ENCODE measurements at places on chromosomes 16 and 17.

DNA sequence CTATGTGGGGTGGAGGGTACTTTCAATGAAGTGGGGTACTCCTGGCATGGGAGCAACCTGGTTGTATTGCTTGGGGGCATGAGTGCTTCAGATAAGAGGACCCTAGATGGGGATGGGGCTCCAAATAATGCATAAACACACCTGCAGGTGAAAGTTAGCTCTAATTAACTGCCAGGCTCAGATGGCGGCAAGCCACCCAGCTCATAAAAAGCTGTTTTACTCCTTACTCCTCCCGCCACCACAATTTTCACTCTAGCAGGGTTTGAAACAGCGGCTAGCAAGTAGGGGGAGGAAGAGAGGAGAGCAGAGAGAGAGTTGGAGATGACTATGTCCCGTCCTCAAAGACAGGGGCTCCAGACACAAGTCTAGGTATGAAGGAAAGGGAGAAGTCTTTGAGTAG is 117.7 kb upstream of the WSCD1 start:
- no peak for DNase-seq

DNA sequence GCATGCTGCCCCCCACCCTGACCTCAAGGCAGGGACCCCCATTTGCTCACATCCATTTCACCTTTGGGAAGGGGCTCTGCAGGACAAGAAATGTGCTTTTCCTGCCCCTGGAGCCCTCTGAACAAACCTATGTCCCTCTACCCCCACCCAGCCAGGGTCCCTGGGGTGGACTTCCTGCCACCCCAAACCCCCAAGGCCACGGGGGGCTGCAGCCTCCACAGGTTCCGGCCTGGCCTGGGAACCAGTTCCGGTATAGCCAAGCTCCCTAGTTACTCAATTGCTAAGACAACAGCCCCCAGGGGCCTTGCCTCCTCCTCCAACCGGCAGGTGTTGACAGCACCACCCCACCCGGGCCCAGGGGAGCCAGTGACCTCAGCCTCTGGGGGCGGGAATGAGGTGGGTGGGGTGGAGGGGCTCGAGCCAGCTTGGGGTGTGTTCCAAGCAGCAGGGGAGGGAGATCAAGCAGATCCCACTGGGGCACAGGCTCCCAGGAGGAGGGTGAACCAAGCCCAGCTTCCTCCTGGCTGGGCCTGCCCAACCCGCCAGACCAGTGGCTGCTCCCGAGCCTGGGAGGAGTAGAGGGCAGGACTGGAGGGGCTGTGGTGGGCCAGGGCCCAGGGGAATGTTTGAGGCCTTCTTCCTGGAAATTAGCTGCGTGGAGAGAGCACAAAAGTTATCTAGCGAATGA is 6.6 kb downstream of the PNMT start:
- no peak for DNase-seq

DNA sequence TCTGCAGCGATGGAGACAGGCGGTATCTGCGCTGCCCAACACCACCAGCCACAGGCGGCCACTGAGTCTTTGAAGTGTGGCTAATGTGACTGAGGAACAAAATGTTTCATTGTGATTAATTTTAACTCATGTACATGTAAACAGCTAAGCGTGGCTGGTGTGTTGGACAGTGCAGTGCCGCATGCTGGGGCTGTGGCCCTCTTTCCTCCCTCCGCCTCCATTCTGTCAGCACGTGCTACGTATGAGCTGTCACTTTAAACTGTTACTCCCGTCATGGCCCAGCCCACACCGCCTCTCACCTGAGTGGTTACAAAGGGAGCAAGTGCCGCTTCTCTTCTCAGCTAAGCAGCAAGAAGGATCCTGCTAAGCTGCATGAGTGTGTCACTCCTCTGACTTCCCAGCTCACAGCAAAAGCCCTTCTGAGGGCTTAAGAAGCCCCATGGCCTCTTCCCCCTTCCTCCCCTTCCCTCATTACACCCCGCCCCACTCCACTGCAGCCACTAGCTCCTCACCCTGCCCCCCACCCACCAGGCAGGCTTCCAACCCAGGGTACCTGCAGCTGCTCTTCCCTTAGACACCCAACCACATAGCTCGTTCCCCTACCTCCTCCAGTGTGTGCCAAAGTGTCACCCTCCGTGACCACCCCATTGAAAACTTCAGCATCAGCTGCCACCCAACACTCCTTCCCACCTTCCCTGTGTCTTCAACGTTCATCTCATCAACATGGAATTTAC is 15.0 kb downstream of the HASPIN start:
- no peak for DNase-seq

DNA sequence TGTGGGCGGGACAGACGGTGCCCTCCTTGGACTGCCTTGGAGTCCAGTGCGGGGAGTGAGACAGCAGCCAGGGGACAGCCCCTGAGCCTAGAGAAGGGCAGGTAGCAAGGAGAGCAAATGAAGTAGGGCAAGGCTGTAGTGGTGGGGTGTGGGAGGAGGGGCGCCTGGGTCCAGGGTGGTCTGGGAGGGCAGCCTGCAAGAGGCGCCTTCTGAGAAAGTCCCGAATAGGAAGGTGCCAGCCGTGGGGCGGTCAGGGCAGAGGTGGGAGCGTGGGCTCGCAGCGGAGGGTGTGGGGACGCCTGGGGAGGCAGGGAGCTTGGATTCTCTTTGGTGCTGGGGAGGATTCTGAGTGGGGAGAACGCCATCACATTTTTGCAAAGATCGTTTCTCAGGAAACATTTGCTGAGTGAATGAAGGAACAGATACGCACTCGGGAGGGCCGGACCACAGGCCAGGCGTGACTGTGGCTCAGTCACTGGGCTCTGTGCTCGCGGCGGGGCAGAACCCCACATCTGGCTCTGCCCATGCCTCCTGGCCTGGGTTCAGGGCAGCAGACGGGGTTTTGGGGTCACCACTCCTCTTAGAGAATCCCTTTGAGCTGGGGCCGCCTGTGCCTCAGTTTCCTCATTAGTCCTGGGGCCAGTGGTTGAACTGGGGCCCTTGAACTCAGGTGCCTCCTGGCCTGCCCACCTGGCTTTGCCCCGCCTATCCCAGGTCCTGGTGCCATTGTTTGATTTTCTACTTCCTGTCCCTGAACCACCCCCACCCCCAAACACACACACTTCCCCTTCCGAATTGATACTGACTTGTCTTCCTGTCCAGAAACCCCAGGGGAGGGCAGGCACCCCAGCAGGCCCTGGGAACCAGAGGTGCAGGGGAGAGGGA is 4.2 kb downstream of the SNN start:
- DNase-seq, result no peak

DNA sequence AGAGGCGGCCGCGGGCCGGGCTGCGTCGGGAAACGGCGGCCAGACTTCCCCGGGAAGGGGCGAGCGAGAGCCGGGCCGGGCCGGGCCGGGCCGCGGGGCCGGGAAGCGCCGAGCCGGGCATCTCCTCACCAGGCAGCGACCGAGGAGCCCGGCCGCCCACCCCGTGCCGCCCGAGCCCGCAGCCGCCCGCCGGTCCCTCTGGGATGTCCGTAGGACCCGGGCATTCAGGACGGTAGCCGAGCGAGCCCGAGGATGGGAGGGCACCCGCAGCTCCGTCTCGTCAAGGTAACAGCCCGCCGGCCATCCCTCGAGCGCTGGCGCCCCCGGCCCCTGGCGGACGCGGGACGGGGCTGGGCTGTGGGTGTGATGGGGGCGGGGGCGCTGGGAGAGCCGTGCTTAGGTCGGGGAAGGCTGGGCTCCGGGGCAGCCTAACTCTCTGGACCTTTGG is at the start of gene CRHR1:
CRHR1 (plus strand) TSS at position 28 of the 448 bp plus-strand sequence; CDS start at position 253, 225 bp downstream.
- no peak for DNase-seq

DNA sequence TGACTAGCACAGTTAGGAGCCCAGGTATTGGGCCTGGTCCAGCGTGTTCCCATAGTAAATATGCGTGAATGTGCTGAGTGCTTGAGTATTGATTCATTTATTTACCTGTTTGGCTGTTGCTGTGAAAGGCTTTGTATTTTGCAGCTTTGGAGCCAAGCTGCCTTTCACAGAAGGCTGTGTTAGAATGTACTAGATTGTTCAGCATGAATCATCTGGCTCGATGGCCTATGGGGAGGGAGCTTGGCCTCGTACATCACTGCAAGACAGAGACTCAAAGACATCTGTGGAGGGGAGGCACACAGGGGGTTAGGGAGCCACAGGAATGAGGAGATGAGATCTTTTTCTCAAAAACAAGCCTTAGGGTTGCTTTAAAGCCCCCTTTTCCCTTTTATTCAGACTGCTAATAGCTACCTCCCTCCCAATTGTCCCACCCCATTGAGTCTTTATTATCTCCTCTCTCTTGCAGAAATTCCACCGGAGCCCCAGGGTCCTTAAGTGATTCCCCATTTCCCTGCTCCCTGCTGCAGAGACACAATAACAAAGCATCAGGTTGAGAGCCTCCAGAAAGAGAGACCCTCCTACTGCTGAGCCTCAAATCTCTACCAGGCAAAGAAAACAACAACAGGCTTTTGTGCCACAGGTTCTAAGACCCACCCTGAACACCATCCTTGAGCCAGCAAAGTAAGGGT is 307.2 kb downstream of the ABCC12 start:
- DNase-seq, result peak; percentile 9

- peak; percentile 72 for DNase-seq
Measured at GRCh38 chr17:2786176-2786881, 9.9 kb upstream of the RAP1GAP2 start.

GRCh38 chr17:79922116-79922601 is 82.9 kb upstream of the CBX4 start:
- DNase-seq, result no peak

All from fibroblast of skin of back (primary cell).